DND-41 (cell line): ENCODE measurements at places on chromosomes 1 and 21.

DNA sequence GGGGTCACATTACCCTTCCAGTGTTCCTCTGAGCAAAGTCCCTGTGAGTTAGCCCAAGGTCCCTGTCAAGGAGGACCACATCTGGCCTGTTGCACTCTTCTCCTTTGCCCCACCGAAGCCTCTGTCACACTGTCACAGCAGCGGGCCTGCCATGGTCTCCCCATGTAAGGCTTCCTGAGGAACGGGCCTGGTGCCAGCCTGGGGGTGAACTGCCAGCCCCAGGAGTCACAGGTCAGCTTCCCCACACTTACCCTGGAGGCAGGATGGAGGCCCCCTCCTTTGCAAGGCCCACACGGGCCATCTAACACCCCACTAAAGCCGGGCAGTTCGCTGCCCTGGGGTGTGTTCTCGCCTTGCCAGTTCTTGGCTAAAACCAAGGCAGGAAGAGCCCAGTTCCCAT, 14.1 kb downstream of the TNFRSF1B start:
- H3K4me1 ChIP-seq, result peaks cover 25% of the 10 kb centered on the region
- no peak for DNase-seq
- no peaks in the 10 kb centered on the region for H3K36me3 ChIP-seq

DNA sequence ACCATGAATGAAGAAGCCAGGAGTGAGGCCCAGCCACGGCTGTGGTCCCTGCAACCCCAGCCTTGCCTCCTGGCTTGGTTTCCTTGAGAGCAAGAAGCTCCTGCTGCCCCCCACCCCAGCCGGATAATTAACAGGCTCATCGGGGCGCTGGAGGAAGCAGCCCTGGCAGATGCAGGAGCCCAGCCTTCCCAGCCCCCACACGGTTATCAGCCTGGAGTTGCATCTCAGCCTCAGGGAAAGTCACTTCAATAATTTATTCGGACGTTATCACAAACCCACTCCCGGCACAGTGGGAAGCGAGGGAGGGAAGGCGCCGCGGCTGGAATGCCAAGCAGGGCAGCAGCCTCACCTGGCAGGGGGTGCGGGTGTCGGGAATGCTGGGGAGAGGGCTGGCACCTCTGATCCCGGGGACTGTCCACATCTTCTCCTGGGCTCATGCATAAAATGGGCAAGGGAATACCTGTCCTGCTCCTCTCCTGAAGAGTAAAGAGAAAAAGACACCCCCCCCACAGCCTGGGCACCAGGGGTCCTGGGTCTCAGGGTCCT, 43.3 kb upstream of the LRP8 start:
- peaks cover 24% of the 10 kb centered on the region for H3K4me1 ChIP-seq
- no peaks in the 10 kb centered on the region for H3K36me3 ChIP-seq
- DNase-seq, result no peak
- no peak overlapping the region for H3K4me3 ChIP-seq
- H3K27ac ChIP-seq, result no peak overlapping the region

- no peaks in the 10 kb centered on the region for H3K4me1 ChIP-seq
- no peak overlapping the region for H3K27ac ChIP-seq
- no peak overlapping the region for H3K4me3 ChIP-seq
- H3K36me3 ChIP-seq, result no peaks in the 10 kb centered on the region
Measured at GRCh38 chr1:44265656-44266358, 52.5 kb downstream of the DMAP1 start.

- DNase-seq, result no peak
- H3K27me3 ChIP-seq, result no peaks in the 10 kb centered on the region
- H3K36me3 ChIP-seq, result no peaks in the 10 kb centered on the region
Measured at GRCh38 chr1:179745131-179745611, 2.1 kb downstream of the FAM163A start.

- no peak for DNase-seq
- peaks cover 24% of the 10 kb centered on the region for H3K36me3 ChIP-seq
- peaks cover 7% of the 10 kb centered on the region for H3K27me3 ChIP-seq
- H3K27ac ChIP-seq, result no peak overlapping the region
- H3K4me3 ChIP-seq, result no peak overlapping the region
Measured at GRCh38 chr1:43981135-43981491, 2.1 kb downstream of the B4GALT2 start.

- peak; percentile 69 for DNase-seq
- H3K36me3 ChIP-seq, result 0 out of 2 replicates have a peak, but pooled peaks cover 4% of the 10 kb centered on the region
- no peaks in the 10 kb centered on the region for H3K27me3 ChIP-seq
- no peak overlapping the region for H3K4me3 ChIP-seq
- H3K27ac ChIP-seq, result no peak overlapping the region
- H3K4me1 ChIP-seq, result peaks cover 2% of the 10 kb centered on the region; the same call in 1 of the 2 replicates
Measured at GRCh38 chr1:147640553-147641165, 29.7 kb downstream of the ACP6 start.

DNA sequence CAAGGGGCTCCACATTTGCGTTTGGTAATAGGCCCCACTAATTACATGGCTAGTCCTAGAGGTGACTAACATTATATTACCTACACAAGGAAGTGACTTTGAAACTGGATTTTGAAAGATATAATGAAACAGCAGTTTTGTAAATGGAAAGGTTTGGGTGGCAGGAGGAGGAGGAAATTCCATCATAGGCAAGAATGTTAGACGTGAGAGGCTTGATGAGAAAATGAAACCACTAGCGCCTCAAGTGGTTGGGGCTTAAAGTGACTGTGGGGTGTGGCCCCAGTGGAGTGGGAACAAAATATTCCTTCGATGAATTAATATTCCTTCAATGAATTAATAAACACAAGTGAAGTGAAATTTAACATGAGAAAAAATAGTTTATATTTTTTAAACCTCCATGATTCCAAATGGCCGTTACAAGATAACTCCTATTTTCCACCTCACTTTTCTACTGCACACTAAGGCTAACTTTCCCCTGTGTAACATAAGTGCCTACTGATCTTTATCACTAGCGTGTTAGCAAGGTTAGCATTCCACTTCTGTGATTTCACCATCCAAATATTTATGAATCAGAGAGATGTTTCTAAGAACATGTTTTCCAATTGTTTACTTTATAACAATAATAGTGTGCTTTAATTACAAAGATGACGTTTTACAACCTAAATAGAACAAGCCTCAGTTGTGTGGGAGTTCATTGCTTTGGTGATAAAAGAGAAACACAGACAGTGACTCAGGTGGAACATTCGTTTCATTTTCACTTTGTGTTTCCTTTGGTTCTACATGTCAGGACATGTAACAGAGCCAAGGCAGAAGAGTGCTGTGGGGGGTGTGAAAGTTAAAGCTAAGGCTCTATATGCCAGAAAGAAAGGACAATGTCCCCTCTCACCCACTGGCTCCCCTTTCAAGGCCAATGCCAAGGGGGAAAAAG, 12.5 kb upstream of the ATF3 start:
- peak; percentile 73 for DNase-seq
- peaks cover 19% of the 10 kb centered on the region for H3K27me3 ChIP-seq
- peak overlapping the region; percentile 61 for H3K27ac ChIP-seq
- H3K36me3 ChIP-seq, result no peaks in the 10 kb centered on the region
- no peak overlapping the region for H3K4me3 ChIP-seq
- peaks cover 26% of the 10 kb centered on the region for H3K4me1 ChIP-seq

DNA sequence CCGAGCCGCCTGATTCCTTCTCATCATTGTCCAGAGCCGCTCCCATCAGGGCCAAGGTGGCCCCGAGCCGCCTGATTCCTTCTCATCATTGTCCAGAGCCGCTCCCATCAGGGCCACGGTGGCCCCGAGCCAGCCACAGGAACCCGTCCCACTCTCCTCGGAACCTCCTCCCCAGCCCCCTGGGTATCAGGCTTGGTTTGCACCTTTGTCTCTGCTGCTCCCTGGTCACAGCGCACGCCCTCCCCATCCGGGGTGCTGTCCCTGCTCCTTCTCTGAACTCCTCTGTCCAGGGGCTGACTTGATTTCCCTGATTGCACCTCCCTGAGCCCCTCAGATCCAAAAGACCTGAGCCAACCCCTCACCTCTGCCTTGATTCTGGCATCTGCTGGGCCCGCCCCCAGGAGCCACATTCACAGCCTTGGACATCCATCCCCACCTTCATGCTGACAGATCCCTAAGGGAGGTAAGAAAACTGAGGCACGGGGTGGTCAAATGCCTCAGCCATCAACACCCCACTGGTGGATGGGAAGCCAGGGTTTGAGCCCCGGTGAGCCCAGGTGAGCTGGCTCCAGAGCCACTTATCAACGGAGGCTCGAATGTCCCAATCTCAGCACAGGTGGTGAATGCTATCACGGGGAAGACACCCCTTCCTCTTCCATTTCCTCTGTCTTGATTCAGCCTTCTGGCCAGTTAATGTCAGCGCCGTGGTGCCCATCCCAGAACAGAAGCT, 25.6 kb upstream of the COL18A1 start:
- no peak overlapping the region for H3K27ac ChIP-seq
- no peak overlapping the region for H3K4me3 ChIP-seq
- no peaks in the 10 kb centered on the region for H3K36me3 ChIP-seq
- no peak for DNase-seq

DNA sequence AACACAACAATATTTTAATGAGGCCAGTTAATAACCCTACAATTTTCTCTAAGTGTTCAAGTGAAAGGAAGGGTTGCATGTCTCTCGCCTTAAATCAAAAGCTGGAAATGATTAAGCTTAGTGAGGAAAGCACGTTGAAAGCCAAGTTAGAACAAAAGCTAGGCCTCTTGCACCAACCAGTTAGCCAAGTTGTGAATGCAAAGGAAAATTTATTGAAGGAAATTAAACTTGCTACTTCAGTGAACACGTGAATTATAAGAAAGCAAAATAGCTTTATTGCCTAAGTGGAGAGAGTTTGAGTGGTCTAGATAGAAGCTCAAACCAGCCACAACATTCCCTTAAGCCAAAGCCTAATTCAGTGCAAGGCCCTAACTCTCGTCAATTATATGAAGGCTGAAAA, 135.6 kb downstream of the DUSP10 start:
- H3K36me3 ChIP-seq, result no peaks in the 10 kb centered on the region
- DNase-seq, result no peak
- no peak overlapping the region for H3K4me3 ChIP-seq
- no peaks in the 10 kb centered on the region for H3K27me3 ChIP-seq
- H3K4me1 ChIP-seq, result no peaks in the 10 kb centered on the region

GRCh38 chr1:202836623-202837403, 26.1 kb downstream of the PCAT6 start:
- DNase-seq, result no peak
- H3K4me1 ChIP-seq, result no peaks in the 10 kb centered on the region
- H3K36me3 ChIP-seq, result no peaks in the 10 kb centered on the region
- H3K27me3 ChIP-seq, result peaks cover 28% of the 10 kb centered on the region
- H3K27ac ChIP-seq, result no peak overlapping the region

GRCh38 chr21:45366931-45367401, 38.0 kb upstream of the COL18A1 start:
- DNase-seq, result no peak
- no peaks in the 10 kb centered on the region for H3K36me3 ChIP-seq
- no peak overlapping the region for H3K27ac ChIP-seq
- H3K4me1 ChIP-seq, result no peaks in the 10 kb centered on the region
- no peak overlapping the region for H3K4me3 ChIP-seq

GRCh38 chr1:107378426-107378825, 237.6 kb downstream of the NTNG1 start:
- H3K4me1 ChIP-seq, result no peaks in the 10 kb centered on the region
- no peaks in the 10 kb centered on the region for H3K27me3 ChIP-seq
- no peaks in the 10 kb centered on the region for H3K36me3 ChIP-seq
- no peak overlapping the region for H3K27ac ChIP-seq
- no peak for DNase-seq

GRCh38 chr1:221335161-221336101, 406.5 kb downstream of the DUSP10 start:
- H3K4me1 ChIP-seq, result no peaks in the 10 kb centered on the region
- no peak for DNase-seq
- no peak overlapping the region for H3K27ac ChIP-seq
- peaks cover 3% of the 10 kb centered on the region for H3K27me3 ChIP-seq

- H3K27me3 ChIP-seq, result no peaks in the 10 kb centered on the region
Measured at GRCh38 chr21:36113647-36114428, 21.0 kb upstream of the CBR3 start.

- peaks cover 62% of the 10 kb centered on the region for H3K4me1 ChIP-seq
- peak; percentile 29 for DNase-seq
- H3K36me3 ChIP-seq, result peaks cover 26% of the 10 kb centered on the region
- no peaks in the 10 kb centered on the region for H3K27me3 ChIP-seq
- peak overlapping the region; percentile 83 for H3K4me3 ChIP-seq
Measured at GRCh38 chr1:224433701-224434672, 610 bp downstream of the WDR26 start.

- peaks cover 30% of the 10 kb centered on the region for H3K27me3 ChIP-seq
- H3K4me3 ChIP-seq, result no peak overlapping the region
- H3K4me1 ChIP-seq, result no peaks in the 10 kb centered on the region
- no peak for DNase-seq
- no peak overlapping the region for H3K27ac ChIP-seq
- no peaks in the 10 kb centered on the region for H3K36me3 ChIP-seq
Measured at GRCh38 chr1:208026880-208027438, 116.0 kb upstream of the CD34 start.

- peak overlapping the region; percentile 58 for H3K27ac ChIP-seq
- no peak overlapping the region for H3K4me3 ChIP-seq
- no peaks in the 10 kb centered on the region for H3K27me3 ChIP-seq
Measured at GRCh38 chr1:151837197-151837596, 2.4 kb downstream of the C2CD4D start.

- no peak overlapping the region for H3K4me3 ChIP-seq
- H3K27me3 ChIP-seq, result no peaks in the 10 kb centered on the region
- no peak overlapping the region for H3K27ac ChIP-seq
- no peaks in the 10 kb centered on the region for H3K4me1 ChIP-seq
Measured at GRCh38 chr21:35291973-35292627, 243.0 kb upstream of the RUNX1 start.

- DNase-seq, result no peak
- H3K36me3 ChIP-seq, result no peaks in the 10 kb centered on the region
- no peak overlapping the region for H3K27ac ChIP-seq
- H3K27me3 ChIP-seq, result no peaks in the 10 kb centered on the region
Measured at GRCh38 chr1:41496080-41497055, 11.9 kb upstream of the EDN2 start.

DNA sequence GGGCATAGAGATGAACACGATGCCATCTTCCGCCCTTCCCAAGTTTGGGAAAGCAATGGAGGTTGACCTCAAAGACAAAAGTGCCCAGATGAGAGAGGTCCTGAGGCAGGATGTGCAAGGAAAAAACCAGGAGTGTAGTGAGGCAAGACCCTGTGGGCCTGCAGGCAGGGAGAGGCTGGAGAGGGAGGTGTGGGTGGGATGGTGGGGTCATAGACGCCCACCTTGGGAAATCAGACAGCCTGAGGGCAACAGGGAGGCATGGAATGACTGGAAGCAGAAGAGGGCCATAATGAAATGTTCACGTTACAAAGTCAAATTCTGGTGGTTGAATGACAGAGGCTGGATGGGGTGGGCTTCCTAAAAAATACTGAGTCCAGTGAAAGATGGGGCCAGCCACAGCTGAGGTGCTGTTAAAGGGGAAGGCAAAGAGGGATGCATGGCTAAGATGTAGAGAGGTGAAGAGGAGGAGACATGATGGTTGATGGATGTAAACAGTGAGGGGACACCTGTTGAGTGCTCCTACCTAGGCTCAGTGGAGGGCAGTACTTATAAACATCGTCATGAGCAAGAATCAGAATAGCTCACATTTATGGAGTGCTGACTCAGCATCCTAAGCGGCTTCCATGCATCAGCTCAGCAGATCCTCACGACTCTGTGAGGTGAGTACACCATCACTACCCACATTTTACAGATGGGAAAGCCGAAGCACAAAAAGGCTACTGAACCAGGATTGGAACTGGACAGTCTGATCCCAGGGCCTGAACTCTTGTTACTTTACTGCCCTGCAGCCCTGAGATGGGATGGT, 42.0 kb downstream of the GRIK3 start:
- H3K4me1 ChIP-seq, result no peaks in the 10 kb centered on the region
- no peaks in the 10 kb centered on the region for H3K36me3 ChIP-seq
- DNase-seq, result no peak
- H3K27me3 ChIP-seq, result peaks cover 3% of the 10 kb centered on the region
- H3K27ac ChIP-seq, result no peak overlapping the region
- H3K4me3 ChIP-seq, result no peak overlapping the region

- H3K4me1 ChIP-seq, result no peaks in the 10 kb centered on the region
- no peak overlapping the region for H3K4me3 ChIP-seq
- no peak overlapping the region for H3K27ac ChIP-seq
- no peaks in the 10 kb centered on the region for H3K27me3 ChIP-seq
- DNase-seq, result peak; percentile 3
Measured at GRCh38 chr21:43467785-43468184, 40.9 kb upstream of the SIK1 start.
